ENCODE measurements at places on chromosomes 2 and 18. TPM values are rescaled to one million over a fixed set of nuclear protein-coding genes. Genes with fewer than 3 reads are reported as not detected.

The PHLPP1 gene
- total RNA-seq, result 22.5 TPM

The SCN7A gene
- total RNA-seq, result 1.6 TPM

DNA sequence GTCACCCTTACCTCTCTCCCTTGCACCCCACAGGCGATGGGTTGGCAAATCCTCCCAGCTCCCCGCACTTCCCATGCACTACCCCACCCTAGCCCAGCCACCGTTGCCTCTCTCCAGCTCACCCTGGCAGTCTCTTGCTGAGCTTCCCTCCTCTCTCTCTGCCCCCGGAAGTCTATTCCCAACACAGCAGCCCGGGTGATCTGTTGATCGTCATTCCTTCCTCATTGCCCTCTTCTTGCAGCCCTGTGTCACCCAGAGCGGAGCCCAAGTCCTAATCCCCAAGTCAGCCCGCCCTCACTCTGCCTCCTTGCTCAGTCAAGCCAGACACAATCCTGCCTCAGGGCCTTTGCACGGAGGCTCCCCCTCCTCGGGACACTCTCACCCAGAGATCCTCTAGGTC lies 55.2 kb downstream of the CIB4 start:
- H3K27ac ChIP-seq, result no peak overlapping the region
- H3K27me3 ChIP-seq, result no peaks in the 10 kb centered on the region
- no peak overlapping the region for H3K4me3 ChIP-seq
- no peak for DNase-seq
- H3K36me3 ChIP-seq, result no peaks in the 10 kb centered on the region

GRCh38 chr2:158464426-158465281 lies 7.9 kb downstream of the PKP4 start:
- H3K4me1 ChIP-seq, result peaks cover 5% of the 10 kb centered on the region
- no peaks in the 10 kb centered on the region for H3K27me3 ChIP-seq
- H3K4me3 ChIP-seq, result no peak overlapping the region
- DNase-seq, result no peak
- no peak overlapping the region for H3K27ac ChIP-seq
- H3K36me3 ChIP-seq, result no peaks in the 10 kb centered on the region

- H3K36me3 ChIP-seq, result no peaks in the 10 kb centered on the region
- no peaks in the 10 kb centered on the region for H3K4me1 ChIP-seq
- no peak overlapping the region for H3K27ac ChIP-seq
- no peak overlapping the region for H3K4me3 ChIP-seq
- no peaks in the 10 kb centered on the region for H3K27me3 ChIP-seq
- DNase-seq, result no peak
Observed at GRCh38 chr2:147420947-147421675, 423.7 kb upstream of the ACVR2A start.

- no peaks in the 10 kb centered on the region for H3K27me3 ChIP-seq
- H3K36me3 ChIP-seq, result no peaks in the 10 kb centered on the region
- peaks cover 7% of the 10 kb centered on the region for H3K4me1 ChIP-seq
- no peak for DNase-seq
- H3K4me3 ChIP-seq, result no peak overlapping the region
Observed at GRCh38 chr2:25323042-25323514, 18.6 kb downstream of the DNMT3A start.
